ENCODE measurements at places on chromosomes 2 and 18.

- DNase-seq = no peak
- no peaks in the 10 kb centered on the region for H3K27me3 ChIP-seq
- H3K36me3 ChIP-seq = no peaks in the 10 kb centered on the region
- no peaks in the 10 kb centered on the region for H3K4me1 ChIP-seq
- no peak overlapping the region for H3K27ac ChIP-seq
These were observed 324.8 kb upstream of the MEIS1 start for GRCh38 chr2:66110086-66110485.

DNA sequence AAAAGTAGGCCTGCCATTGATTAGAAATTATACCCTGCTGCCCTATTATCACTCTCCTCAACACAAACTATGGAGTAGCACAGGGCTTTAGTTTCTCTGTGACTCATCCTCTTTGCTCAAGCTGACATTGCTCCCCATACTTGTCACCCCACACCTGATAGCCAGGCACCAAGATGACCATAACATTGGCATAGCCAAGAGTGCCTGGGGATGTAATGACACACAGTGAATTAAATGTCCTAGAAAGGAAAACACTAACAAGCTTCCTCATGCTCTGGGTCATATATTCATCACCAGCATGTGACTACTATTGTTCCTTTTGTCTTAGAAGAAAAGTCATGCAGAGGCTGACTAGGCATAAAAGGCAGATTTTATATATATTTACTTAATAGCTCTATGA is 137.8 kb upstream of the RND3 start:
- no peak for DNase-seq
- H3K4me3 ChIP-seq = no peak overlapping the region
- H3K27me3 ChIP-seq = no peaks in the 10 kb centered on the region
- H3K4me1 ChIP-seq = no peaks in the 10 kb centered on the region

GRCh38 chr2:131127981-131128380 is 22.8 kb downstream of the PLEKHB2 start:
- H3K4me3 ChIP-seq = no peak overlapping the region
- H3K27ac ChIP-seq = no peak overlapping the region
- H3K4me1 ChIP-seq = peaks cover 12% of the 10 kb centered on the region
- DNase-seq = no peak
- no peaks in the 10 kb centered on the region for H3K27me3 ChIP-seq

GRCh38 chr2:195574312-195574711 is 82.7 kb upstream of the SLC39A10 start:
- H3K4me3 ChIP-seq = no peak overlapping the region
- H3K36me3 ChIP-seq = no peaks in the 10 kb centered on the region
- H3K27ac ChIP-seq = no peak overlapping the region
- no peaks in the 10 kb centered on the region for H3K27me3 ChIP-seq
- no peak for DNase-seq

DNA sequence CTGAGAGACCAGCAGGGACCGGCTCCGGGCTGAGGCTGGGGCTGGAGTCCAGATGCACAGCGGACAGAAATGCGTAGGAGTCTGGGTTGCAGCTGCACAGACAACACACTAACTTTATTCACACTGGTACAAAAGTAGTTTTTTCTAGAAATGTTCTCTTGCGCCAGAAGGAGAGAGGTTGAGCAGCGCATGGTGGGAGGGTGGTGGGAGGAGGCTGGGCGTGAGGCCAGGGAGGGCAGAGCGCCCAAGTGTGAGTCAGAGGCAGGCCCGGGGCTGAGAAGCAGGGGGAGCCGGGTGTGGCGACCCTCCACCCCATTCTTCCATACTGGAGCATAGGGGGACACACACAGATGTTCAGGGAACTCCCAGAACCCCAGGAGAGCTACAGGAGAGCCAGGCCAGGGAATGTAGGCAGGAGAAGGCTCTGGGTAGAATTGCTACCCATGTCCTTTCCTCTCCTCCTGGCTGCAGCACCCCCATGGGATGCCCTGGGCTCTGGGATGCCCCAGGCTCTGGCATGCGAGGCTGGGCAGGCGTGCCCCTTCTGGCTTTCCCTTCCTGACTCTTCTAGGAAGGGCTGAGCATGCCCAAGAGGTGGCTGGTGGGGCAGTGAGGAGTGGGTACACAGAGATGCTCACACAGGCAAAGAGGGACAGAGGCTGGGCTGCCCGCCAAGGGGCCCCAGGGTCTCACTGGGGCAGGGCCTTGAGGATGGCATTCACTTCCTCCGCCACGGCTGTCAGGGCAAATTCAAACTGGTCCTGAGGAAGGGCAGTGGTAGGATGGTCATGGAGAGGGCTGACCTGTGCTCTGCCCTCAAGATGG is 10.6 kb downstream of the DNAJB2 start:
- no peak overlapping the region for H3K4me3 ChIP-seq
- H3K36me3 ChIP-seq = peaks cover 23% of the 10 kb centered on the region
- H3K27me3 ChIP-seq = no peaks in the 10 kb centered on the region
- DNase-seq = no peak
- H3K27ac ChIP-seq = peak overlapping the region; percentile 49

DNA sequence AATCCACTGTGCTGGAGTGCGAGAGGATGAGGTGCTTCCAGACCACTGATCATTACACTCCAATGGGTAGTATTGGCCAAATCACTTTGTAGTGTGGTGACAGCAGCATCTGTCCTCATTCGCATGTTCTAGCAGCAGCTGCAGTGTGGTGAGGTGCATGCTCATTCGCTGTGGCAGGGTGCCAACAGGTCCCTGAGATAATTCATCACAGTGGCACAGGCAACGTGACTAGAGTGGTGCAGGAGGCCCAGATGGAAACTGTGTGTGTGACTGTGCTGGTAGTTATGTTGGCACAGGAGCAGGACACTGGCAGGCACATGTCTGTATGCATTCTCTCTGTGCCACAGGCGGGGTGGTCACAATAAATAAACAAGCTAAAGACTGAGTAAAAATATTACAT is 329.5 kb upstream of the SYT4 start:
- no peaks in the 10 kb centered on the region for H3K36me3 ChIP-seq
- H3K27ac ChIP-seq = no peak overlapping the region
- no peak for DNase-seq

DNA sequence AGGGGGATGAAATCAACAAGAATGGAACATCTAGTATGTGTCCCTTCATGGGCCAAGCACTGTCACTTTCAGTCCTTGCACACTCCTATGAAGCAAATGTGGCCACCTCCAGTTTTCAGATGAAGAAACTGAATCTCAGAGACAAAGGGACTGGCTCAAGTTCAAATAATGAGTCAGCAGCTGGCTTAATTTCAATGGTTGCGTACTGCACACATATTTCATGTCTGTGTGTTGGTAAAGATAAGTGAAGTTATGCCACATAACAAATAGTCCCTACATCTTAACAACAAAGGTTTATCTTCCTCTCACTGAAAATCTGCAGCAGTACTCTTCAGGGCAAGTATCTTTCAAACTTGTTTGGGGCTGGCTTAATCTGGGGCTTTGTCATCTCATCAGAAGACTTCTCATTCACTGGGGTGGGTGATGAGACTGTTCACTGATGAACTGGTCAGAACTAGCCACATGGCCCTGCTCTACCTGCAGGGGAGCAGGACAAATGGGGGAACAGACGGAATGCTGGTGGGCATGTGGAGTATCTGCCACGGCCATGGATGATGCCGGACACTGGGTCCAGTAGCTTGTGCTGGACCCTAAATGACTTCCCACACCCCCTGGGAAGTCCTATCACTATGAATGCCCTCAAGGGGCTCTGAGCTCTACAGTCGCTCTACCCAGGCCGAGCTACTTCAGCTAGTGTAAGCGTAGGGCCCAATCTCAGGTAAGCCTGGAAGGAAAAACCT is 263.2 kb downstream of the CYP26B1 start:
- no peak overlapping the region for H3K4me3 ChIP-seq
- H3K36me3 ChIP-seq = no peaks in the 10 kb centered on the region
- H3K27me3 ChIP-seq = peaks cover 28% of the 10 kb centered on the region
- H3K4me1 ChIP-seq = no peaks in the 10 kb centered on the region
- DNase-seq = no peak

DNA sequence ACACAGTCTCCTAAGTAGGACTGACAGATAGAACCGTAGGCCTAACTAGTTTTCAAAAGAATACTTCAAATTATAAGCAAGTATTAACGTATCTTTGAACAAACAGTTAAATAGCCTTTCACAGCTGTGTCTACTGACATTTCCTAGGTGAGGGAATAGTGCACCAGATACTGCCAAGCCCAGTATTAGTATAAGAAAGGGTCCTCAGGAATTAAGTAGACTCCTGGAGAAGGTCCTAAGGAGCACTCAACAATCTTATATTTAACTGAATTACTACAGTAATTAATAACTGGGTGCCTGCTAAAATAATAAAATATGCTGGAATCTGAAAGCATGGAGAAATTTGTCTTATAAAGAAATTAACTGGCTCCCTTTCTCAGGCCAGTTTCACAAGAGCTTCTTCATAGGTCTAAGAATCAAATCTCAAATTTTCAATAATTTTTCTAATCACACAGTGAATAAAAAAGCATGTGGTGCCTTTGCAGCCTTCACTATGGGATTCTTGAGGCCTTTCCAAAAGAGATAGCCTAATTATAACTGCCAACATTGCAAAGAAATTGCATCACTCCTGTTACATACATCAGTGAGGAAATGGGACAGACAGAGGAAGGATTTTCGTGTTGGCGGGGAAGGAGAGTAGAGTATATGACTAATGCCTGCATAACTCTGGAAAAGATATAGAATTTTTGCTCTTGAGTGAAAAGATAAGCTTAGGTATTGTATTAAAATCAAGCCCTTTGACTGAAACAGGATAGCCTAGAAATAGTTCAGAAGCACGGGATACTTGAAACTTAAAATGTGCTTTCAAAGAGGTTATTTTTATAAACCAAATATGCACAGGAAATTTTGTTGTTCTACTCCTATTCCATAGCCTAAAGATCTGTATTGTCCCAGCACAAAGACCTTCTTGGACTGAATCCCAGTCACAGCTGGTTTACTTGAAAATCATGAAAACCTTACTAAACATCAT is 228.6 kb upstream of the STK17B start:
- H3K27me3 ChIP-seq = no peaks in the 10 kb centered on the region
- no peaks in the 10 kb centered on the region for H3K36me3 ChIP-seq
- no peak overlapping the region for H3K4me3 ChIP-seq
- no peak for DNase-seq
- H3K27ac ChIP-seq = no peak overlapping the region
- no peaks in the 10 kb centered on the region for H3K4me1 ChIP-seq

- no peak overlapping the region for H3K27ac ChIP-seq
- no peak for DNase-seq
- H3K27me3 ChIP-seq = peaks cover 12% of the 10 kb centered on the region
- H3K36me3 ChIP-seq = no peaks in the 10 kb centered on the region
- no peak overlapping the region for H3K4me3 ChIP-seq
These were observed 201.1 kb downstream of the SP3 start for GRCh38 chr2:173764094-173764493.

GRCh38 chr18:27298214-27298804 is 113.2 kb upstream of the CHST9 start:
- DNase-seq = no peak
- no peaks in the 10 kb centered on the region for H3K27me3 ChIP-seq
- no peaks in the 10 kb centered on the region for H3K36me3 ChIP-seq
- no peaks in the 10 kb centered on the region for H3K4me1 ChIP-seq
- no peak overlapping the region for H3K27ac ChIP-seq

- no peak overlapping the region for H3K4me3 ChIP-seq
- DNase-seq = no peak
- no peaks in the 10 kb centered on the region for H3K4me1 ChIP-seq
- no peaks in the 10 kb centered on the region for H3K36me3 ChIP-seq
- no peak overlapping the region for H3K27ac ChIP-seq
These were observed 103.8 kb upstream of the SMIM21 start for GRCh38 chr18:75531212-75531850.

DNA sequence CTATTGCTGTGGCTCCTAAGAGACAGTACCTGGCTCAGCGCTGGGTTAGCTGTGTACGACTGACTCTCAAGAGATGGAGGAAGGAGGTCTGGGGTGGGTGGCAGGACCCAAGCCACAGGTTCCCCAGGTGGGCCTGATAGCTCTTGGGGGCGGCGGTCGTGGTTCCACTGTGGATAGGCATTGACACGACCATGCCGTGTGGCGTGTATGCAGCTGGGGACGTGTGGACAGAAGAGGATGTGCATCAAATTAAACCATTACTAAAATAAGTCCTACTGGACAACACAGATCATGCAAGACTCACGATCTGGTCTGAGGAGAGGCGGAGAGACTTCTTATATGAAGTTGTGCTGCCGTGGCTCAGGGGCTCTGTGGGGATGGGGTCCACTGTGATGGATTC is 78.1 kb downstream of the EMILIN2 start:
- peaks cover 100% of the 10 kb centered on the region for H3K36me3 ChIP-seq
- H3K4me1 ChIP-seq = no peaks in the 10 kb centered on the region
- no peak overlapping the region for H3K4me3 ChIP-seq
- DNase-seq = no peak
- H3K27ac ChIP-seq = no peak overlapping the region
- H3K27me3 ChIP-seq = no peaks in the 10 kb centered on the region

DNA sequence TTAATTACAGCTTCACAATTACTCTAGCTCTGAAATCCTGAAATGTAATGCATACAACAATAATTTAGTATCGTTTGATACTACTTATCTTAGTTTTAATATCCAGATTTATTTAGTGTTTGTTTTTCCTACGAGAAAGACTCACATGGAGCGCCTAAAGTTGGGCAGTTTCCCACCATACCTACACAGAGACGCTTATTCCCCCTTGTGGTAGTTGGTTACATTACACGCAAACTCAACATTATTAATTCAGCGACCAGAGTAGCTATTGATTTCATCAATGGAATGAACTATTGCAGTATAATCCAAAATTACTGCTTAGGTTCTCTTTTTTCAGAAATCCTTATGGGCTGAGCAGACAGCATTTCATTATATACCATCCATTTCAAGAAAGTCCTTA is 164.0 kb upstream of the REG3G start:
- no peaks in the 10 kb centered on the region for H3K36me3 ChIP-seq
- no peak for DNase-seq
- H3K27ac ChIP-seq = no peak overlapping the region
- H3K4me3 ChIP-seq = no peak overlapping the region
- no peaks in the 10 kb centered on the region for H3K27me3 ChIP-seq
- H3K4me1 ChIP-seq = no peaks in the 10 kb centered on the region

GRCh38 chr18:48820483-48821250 is 130.1 kb downstream of the SMAD7 start:
- H3K27me3 ChIP-seq = no peaks in the 10 kb centered on the region
- peak overlapping the region; percentile 6 for H3K4me3 ChIP-seq
- H3K27ac ChIP-seq = peak overlapping the region; percentile 87
- no peak for DNase-seq

GRCh38 chr2:3288470-3289170 is 89.0 kb downstream of the EIPR1 start:
- H3K4me1 ChIP-seq = peaks cover 31% of the 10 kb centered on the region
- H3K4me3 ChIP-seq = no peak overlapping the region
- no peaks in the 10 kb centered on the region for H3K27me3 ChIP-seq
- peaks cover 3% of the 10 kb centered on the region for H3K36me3 ChIP-seq

- H3K4me3 ChIP-seq = no peak overlapping the region
- H3K27me3 ChIP-seq = no peaks in the 10 kb centered on the region
- H3K27ac ChIP-seq = no peak overlapping the region
- peaks cover 13% of the 10 kb centered on the region for H3K4me1 ChIP-seq
- DNase-seq = no peak
These were observed 87.9 kb upstream of the ATG16L1 start for GRCh38 chr2:233163486-233164103.

DNA sequence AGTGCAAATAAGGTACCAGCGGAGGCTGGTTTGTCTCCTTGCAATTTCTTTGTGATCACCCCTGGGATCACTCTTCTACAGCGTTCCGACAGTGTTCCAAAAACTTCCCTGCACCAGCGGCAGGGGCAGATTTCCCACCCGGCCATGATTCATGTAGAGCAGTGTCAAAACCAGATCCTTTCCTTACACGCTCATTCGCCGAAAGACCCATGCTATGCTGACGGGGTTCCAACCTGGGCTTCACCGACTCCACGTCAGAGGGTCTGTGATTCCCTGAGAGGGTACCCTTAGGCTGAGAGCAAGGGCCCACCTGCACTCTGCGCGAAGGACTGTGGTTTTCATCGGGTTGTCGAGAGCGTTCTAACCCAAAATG is 423 bp upstream of the TTC27 start:
- H3K27me3 ChIP-seq = no peaks in the 10 kb centered on the region
- peak overlapping the region; percentile 95 for H3K27ac ChIP-seq
- H3K4me3 ChIP-seq = peak overlapping the region; percentile 96
- peaks cover 36% of the 10 kb centered on the region for H3K36me3 ChIP-seq
